ENCODE measurements at places on chromosomes 4 and X.

GRCh38 chr4:188372829-188373228, 233.6 kb downstream of the TRIML1 start:
- DNase-seq: no peak

DNA sequence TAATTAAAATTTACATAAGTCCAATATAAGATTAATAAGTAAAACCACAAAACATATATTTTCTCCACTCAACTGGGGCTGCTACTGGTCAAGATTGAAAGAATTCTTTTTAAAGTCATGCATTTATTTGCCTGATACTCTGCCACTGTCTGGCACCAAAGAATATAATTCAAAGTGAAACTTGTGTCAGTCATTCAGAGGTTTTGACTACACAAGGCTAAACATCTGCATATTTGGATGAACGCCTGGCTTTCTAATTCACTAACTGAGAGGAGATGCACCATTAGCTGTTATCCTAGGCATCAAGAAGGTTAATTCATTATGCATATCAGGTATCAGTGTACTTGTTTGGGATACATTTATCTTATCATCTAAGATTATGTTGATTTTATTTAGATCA, 598.5 kb downstream of the CENPC start:
- DNase-seq: no peak

- DNase-seq: no peak
These were observed 255.3 kb upstream of the NRK start for GRCh38 chrX:105567082-105567481.

- DNase-seq: peak; percentile 66
These were observed 9.0 kb upstream of the CHIC2 start for GRCh38 chr4:54073271-54073880.

DNA sequence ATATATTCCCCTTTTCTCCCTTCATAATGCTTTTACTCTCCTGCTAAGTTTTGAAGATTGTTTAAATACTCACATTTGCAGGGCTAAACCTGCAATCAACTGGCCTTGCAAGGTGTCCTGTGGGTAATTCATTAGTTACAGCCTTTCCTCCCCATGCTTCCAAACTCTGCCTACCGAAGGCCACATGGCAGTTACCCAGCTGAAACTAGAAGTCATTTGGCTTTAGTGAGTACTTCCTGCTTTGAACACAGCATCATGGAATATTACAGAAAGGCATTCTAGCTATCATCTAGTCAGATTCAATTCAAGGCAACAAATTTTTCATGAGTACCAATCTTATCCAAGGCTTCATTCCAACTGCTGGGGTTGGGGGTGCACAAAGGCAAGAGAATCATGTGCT, 55.6 kb downstream of the SRPX start:
- DNase-seq: no peak

DNA sequence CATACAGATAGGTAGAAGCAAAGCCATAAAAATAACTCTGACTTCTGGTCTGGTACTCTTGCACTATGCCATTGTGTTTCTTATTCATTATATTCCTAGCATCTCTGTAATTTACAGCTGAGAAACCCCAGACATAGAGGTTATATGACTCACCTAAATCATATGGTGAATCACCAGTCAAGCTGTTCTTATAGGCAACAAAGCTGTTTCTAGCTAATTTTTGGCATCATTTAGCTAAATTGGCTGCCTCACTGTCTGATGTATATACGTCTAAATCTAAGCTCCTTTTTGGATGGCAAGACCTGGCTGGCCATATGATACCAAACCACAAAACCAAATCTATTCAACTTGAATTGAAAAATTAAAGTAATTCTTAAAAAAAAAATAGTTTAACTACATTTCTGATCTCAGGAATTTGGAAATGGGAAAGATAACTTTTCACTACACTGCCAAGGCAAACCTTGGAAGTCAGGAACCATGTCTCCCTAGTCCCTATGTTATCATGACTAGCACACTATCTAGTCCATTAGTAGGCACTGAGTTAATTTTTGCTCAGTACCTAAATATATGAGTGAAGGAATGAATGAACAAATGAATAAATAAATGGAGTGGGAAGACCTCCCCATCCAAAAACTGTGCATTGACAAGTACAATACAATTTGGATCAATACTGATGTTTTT, 41.3 kb upstream of the STAG2 start:
- DNase-seq: no peak

DNA sequence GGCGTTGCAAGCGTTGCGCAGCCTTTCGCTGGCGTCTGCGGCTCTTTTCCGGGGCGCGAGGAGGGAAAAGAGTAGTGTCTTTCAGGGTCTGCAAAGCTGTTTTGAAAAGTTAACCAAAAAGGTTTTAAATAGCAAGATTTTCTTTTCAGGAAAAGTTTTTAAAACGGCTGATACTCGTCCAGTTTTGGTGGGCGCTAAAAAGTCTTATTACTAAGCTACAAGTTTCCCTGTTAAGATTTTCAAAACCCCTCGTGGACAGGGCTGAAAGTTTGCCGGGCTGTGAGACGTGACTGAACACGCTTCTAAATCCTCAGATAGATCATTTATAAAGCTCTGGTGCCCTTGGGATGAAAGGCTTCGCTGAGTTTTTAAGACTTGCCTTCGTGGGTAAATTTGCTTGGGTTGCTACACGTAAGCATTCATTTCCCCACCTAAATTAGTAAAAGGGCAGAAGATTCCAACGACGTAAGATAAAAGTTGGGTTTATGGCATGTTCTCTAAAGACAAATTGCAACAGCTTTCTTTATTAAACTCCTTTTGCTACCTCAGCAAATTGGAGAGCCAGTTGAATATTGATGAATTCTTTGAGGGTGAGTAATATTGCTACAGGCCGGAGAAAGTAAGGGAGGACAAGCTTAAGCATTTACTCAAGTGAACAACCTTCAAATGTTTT, 91.5 kb downstream of the HPRT1 start:
- no peak for DNase-seq

DNA sequence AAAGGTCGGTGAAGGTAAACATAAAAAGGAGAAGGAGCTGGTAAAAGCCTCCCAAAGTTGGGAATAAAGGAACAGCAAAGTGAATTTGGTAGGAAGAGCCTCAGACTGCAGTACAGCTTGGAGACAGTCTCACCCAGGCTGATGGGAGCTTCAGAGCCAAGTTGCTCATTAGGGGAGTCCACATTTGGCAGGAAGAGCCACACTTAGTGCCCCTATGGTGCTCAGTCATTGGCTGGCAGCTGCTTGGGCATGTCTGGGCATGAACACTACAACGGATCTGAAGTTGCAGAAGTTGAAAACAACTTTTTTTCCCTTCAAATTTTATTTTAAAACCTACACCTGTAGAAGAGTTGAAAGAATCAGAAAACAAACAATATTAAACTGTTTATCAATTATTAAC, 2497.3 kb downstream of the ARAP2 start:
- DNase-seq: no peak

GRCh38 chr4:168569931-168570276, 73.1 kb downstream of the PALLD start:
- DNase-seq: no peak

GRCh38 chrX:12315526-12315925, 177.3 kb downstream of the FRMPD4 start:
- no peak for DNase-seq

DNA sequence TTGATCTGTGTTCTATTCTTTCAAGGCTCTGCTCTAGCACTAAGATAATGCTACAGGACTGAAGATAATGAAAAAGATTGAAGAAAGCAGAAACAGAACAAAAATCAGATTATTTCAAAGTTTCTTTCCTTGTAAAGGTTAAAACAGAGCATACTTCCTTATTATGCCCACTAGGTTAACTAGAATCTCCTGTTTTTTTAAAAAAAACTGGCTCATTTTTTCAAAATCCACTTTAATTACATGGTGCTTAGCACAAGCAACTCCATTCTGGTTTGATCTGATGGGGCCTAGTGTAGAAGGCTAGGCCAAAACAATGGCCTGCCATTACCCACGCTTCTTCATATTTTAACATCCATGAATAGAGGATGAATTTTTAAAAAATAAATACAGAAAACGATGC, 1.2 kb upstream of the UBA6 start:
- no peak for DNase-seq

- no peak for DNase-seq
These were observed 115.2 kb upstream of the BMPR1B start for GRCh38 chr4:94642561-94642866.

DNA sequence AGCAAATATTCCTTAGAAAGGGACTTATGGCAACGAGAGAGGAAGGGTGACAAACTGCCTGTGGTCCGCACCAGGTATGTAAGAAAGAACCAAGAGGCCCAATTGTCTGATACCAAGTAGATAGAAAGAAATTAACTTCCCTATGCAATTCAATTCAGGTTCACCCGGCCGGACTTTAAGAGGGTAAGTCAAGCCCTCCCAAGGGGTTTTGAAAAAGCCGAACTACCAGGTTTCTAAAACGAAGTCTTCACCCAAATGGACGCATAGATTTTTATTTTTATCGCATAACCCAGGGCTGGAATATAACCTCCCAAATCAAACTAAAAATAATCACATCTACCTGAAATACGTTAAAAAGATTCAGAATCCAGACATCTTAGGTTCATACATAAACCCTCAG, 1.6 kb upstream of the MAB21L2 start:
- DNase-seq: no peak

DNA sequence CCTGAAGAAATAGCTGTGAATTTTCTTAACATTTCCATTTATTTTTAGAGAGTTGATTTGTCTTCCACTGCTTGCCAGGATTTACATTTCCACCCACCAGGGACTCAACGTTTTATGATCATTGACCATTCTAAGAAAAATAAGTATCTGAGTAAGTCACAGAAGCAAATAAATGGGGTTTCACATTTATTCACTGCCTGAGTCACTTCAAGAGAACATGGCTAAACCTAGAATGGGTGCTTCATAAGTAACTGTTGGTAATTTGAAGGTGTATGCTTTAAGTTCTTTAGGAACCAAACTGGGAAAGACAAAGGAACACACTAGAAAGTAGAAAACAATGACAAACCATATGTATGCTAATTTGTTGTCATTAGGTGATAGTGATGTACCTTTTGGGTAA, 43.2 kb upstream of the GRIA3 start:
- DNase-seq: no peak

GRCh38 chr4:20840648-20841190, 140.5 kb downstream of the PACRGL start:
- DNase-seq: no peak

DNA sequence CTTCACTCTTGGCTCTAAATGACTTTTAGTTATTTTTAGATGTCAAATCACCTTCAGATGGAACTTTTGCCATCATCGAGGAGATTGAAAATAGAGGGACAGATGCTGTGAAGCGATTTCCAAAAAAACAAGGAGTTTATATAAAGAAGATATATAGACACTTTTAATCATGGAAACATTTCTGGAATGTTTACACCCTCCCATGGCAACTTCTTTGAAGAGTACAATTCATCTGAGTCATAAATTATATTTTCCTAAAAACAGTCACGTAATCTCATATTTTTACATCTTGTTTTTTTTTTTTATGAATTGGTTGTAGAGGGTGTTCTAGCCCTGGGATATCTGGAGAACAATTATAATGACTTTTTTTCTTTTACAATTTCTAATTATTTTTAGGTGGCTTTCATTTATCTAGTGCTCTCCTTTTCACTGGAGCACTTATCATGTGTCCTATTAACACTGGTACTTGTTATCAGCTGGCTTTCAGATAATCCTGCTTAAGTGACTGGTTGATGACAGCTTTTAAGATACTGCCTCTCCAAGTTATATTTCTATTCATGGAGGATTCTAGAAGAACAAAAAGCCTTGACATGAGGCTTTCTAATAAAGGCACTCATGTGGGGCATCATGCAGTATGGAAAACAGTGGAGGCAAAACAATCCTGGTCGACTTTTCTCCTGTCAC, 24.9 kb downstream of the PCDH7 start:
- no peak for DNase-seq

- DNase-seq: no peak
These were observed 9.9 kb downstream of the CTSO start for GRCh38 chr4:155943605-155944291.

DNA sequence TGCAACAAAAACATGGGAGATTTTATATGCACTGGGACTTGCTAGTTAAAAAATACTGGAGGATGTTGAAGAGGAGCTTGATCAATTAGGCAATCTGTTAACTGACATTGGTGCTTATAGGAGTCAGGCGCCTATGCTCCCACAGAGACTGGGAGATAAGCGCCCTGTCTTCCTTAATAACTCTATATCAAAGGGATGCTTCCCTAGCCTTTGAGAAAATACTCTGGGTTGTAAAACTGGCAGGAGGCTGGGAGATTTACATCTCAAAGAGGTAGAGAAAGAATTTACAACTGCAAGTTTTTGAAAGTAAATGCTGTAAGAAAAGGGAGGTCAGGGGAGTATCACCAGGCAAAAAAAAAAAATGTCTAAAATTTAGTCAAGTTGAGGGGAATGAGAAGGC, 325.4 kb downstream of the PCDH10 start:
- no peak for DNase-seq

- DNase-seq: no peak
These were observed 715.0 kb downstream of the GRID2 start for GRCh38 chr4:93018806-93019205.

DNA sequence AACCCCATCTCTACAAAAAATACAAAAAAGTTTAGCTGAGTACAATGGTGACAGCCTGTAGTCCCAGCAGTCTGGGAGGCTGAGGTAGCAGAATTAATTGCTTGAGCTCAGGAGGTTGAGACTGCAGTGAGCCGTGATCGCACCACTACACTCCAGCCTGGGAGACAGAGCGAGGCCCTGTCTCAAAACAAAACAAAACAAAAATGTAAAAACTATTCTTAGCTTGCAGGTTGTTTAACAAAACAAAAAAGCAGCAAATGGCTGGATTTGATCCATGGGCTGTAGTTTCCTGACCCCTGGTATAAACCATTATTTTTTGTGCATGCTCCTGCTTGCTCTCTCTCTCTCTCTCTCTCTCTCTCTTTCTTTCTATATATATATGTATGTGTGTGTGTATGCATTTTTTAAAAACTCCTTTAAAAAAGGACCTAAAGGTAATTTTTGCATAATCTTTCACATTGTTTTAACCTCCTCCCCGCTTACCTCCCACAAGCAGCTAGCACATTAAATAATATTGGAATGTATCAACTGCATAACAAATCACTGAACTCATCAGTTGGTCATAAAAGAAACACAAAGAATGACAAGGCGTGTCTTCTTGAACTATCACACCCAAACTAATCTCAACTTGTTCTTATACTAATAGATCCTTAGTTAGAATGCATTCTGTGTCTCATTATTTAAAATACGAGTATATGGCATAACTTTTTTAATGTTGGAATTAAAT, 4.8 kb downstream of the AREG start:
- DNase-seq: no peak

DNA sequence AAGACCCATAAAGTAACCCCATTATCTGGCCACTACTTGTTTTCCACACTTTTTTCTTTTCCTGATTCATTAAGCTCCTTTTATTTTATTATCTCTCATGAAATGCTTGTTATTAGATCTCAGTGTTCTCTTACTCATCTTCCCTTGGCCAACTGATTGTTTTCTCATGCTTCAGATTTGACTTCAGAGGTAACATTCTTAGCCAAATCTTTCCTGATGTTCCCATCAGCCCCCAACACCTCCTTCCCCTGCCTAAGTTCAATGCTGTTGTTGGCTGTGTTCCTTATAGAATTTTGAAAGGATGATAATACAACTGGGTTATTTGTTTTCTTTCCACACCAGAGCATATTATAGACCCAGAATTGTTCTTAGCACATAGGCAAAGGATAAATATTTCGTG, 75.6 kb downstream of the BMPR1B start:
- no peak for DNase-seq

- no peak for DNase-seq
These were observed 52.9 kb downstream of the PPP2R2C start for GRCh38 chr4:6419452-6420028.

- no peak for DNase-seq
These were observed 306.6 kb downstream of the STK32B start for GRCh38 chr4:5357870-5358269.

Data from inflammatory macrophage (primary cell).